ENCODE measurements at places on chromosomes 1 and 21. TPM values are rescaled to one million over a fixed set of nuclear protein-coding genes. Genes with fewer than 3 reads are reported as not detected.

The LAMB3 gene
- total RNA-seq = 83.3 TPM

The CLSTN1 gene
- 71.0 TPM for total RNA-seq

The ZNF648 gene
- total RNA-seq = not detected

GRCh38 chr1:162380061-162380846 lies 1.3 kb upstream of the C1orf226 start:
- DNase-seq = no peak

GRCh38 chr1:161031874-161032273 lies 6.9 kb downstream of the TSTD1 start:
- no peak for DNase-seq

GRCh38 chr1:212699625-212700222 lies at the start of gene BATF3:
TSS of gene BATF3 (minus strand) at chr1:212699840. CDS start at chr1:212699762, 78 bp downstream.
- DNase-seq = peak; percentile 85

GRCh38 chr1:229199261-229200243 lies 71.4 kb upstream of the RAB4A start:
- peak; percentile 75 for DNase-seq

DNA sequence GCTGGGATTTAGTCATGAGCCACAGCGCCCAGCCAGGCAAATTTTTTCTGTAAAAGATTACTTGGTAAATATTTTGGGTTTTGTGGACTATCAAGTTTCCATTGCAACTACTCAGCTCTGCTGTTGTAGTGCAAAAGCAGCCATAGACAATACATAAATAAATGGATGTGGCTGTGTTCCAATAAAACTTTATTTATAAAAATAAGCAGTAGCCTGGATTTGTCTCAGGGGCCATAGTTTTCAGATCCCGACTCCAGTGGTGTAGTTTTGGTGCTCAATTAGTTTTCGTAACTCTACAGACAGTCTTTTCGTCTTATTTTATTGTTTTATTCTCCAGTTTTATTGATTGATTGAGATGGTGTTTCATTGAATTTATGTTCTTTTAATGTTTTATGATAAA lies 80.1 kb upstream of the IVNS1ABP start:
- no peak for DNase-seq

- no peak for DNase-seq
Measured at GRCh38 chr1:200625381-200625824, 4.9 kb upstream of the KIF14 start.

DNA sequence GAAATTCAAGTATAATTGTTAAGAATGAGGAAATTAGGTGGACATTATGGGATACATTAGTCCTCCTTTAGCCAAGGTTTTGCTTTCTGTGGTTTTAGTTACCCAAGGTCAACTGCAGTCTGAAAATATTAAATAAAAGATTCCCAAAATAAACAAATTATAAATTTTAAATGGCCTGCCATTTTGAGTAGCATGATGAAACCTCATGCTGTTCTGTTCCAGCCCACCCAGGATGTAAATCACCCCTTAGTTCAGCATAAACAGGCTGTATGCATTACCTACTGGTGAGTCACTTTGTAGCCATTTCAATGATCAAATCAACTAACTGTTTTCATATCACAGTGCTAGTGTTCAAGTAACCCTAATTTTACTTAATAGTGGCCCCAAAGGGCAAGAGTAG lies 132.5 kb upstream of the LYPLAL1 start:
- DNase-seq = no peak

DNA sequence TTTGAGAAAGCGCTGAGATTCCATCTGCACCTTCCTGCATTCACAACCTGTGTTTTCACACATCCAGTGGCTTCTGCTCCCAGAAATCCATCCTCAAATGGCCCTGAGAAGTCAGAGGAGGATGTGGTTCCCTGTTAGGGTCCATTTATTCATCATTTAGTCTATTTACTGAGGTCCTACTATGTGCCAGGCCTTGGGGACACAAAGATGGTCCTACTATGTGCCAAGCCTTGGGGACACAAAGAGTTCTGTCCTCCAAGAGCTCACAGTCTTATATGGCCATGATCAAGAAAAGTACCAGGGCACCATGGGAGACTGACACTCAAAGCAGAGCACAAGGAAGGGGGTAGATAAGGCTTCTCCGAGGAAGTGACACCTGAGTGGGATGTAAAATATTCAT lies 147.1 kb upstream of the ATP1B1 start:
- DNase-seq = no peak

Measured in upper lobe of right lung (tissue), 1 donor.